ENCODE measurements at places on chromosomes 1 and 21.
A peak's percentile ranks its signal among the peaks of the same experiment; 100 is the strongest.

GRCh38 chr1:197598935-197599334 lies 176.3 kb downstream of the DENND1B start:
- DNase-seq: no peak

DNA sequence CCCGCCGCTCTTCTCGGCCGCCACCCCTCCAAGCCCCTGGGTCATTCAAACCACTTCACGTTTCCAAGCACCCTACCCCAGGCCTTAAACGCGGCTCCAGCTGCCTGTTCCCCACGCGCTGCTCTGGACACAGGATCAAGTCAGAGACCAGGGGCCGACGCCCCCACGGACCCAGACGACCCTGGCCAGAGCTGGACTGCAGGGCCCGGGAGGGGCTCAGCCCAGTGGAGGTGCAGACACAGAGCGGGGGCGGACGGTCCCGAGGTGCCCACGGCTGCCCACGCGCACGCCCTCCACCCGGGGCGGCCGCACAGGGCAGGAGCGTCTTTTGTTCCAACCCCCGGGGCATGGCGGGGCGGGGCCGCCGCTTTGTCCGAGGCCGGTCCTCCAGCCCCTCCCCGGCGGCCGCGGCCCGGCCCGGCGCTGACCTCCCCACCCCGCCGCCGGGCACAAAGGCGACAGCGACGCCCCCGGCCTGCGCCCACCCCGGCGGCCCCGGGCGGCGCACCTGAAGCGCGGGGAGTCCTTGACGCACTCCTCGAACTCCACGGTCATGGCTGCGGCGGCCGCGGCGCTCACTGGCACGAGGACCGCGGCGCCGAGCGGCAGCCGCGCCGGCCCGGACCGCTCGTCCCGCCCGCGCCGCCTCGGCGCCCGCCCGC lies 338 bp downstream of the ACAP3 start:
- DNase-seq: no peak

DNA sequence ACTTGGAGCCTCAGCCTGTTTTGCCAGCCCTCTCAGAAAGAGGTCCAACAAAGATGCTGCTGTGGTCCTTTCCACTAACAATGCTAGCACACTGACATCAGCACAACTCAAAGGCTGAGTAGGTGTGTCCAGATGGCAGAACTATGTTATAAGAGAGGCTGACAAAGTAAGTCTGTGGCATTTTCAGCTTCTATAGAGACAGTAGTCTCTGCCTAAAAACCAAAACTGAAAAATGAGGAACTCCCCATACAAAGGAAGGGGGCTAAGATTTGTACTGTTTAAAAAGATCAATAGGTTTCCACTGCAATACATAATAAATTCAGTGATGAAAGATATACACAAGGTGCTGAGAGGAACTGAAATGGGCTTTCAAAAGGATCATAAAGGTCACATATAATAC lies 12.3 kb downstream of the ERO1B start:
- no peak for DNase-seq

GRCh38 chr1:65425697-65426096 lies 5.2 kb downstream of the LEPR start:
- peak; percentile 89 for DNase-seq

DNA sequence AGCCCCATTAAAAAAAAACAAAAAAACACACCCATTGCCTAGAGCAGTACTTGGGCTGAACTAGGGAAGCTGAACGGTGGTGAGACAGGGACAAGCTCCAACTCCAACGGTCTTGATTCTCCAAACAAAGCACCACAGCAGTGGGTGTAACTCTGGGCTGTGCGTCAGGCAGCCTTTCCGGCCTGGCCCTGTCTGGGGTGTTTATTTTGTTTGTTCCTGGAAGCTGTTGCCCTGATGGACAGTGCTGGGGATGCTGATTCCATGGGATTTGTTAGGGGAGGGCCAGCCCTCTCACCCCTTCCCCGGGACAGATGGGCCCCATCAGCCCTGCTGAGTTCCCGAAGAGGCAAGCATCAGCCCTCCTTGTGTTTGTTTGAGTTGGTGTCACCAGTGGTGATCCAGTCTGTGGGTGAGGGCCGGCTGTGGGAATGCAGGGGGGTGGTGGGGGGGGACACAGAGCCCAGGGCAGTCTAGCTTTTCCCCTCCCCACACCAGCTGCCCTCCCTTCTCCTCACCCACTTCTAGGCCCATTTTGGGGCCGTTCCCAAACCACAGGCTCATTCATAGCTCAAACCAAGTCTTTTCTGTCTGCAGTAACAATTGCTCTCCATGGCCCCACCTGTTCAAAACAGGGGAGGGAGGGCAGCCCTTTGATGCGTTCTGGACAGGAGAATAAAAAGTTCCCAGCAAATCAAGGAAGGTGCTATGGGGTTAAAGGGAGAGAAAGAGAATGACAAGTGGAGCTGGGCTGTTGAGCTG lies 4.5 kb downstream of the WNT2B start:
- DNase-seq: peak; percentile 68

DNA sequence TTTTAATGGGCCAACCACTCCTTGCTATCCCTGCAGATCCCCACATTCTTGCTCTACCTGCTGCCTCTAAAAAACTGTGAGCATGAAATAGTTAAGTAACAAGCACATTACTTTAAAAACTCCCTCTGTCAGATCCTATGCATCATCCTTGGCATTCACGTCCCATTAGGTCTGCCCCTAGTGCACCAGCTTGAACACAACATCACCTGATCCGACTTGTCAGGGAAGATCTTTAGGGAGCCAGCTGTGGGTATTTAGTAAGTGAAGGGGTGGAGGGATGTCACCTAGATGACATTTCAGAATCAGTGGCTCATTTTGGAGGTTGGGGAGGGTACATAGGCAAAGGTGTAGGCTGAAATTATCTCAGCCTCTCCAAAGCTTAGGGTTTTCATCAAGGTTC lies 33.5 kb downstream of the RXRG start:
- no peak for DNase-seq

DNA sequence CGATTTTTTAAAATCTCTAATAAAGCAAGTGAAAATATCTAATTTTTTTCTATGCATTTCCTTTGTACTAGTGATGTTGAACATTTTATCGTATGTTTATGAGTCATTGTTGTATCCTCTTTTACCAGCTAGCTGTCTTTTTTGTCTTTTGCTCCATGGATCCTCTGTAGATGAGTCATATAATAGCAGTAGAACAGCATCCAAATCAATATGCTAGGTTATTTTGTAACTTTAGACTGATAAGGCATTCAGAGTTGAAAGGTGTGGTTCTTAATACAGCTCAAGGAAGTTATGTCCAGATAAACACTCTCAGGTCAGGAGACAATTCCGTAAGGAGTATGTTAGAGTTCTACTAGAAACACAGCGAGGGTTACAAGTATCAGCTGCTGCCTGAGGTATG lies 31.9 kb downstream of the MAP10 start:
- DNase-seq: peak; percentile 49

- DNase-seq: peak; percentile 4
Measured at GRCh38 chr1:14300991-14301703, 297.3 kb upstream of the KAZN start.

DNA sequence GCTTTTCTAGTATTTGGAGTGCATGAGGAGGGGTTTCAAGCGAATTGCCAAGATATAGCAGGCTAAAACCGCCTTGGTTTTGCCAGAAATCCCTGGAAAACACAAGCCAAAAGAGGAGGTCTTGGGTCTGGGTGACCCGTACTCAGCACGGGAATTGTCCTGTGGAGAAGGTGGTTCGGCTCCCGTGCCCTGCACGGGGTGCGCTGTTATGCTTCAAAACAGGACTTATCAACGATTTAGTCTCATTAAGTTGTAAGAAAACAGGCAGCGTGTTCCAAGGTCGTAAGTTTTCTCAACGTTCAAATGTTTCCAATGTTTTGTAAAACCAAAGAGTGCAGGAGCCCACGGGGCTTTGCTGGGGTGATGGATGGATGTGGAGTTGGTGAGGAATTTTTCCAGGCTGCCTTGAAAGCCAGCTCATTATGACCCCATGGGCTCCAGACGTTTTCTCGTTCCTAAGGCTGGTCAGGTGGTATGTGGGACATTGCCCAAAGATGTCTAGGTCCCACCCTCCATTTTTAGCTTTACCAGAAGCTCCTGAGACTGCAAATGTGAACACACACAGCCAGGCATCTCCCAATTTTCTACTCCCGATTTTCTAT lies 75.4 kb upstream of the CLDN14 start:
- no peak for DNase-seq

GRCh38 chr1:15797614-15798390 lies 9.6 kb downstream of the UQCRHL start:
- peak; percentile 37 for DNase-seq

DNA sequence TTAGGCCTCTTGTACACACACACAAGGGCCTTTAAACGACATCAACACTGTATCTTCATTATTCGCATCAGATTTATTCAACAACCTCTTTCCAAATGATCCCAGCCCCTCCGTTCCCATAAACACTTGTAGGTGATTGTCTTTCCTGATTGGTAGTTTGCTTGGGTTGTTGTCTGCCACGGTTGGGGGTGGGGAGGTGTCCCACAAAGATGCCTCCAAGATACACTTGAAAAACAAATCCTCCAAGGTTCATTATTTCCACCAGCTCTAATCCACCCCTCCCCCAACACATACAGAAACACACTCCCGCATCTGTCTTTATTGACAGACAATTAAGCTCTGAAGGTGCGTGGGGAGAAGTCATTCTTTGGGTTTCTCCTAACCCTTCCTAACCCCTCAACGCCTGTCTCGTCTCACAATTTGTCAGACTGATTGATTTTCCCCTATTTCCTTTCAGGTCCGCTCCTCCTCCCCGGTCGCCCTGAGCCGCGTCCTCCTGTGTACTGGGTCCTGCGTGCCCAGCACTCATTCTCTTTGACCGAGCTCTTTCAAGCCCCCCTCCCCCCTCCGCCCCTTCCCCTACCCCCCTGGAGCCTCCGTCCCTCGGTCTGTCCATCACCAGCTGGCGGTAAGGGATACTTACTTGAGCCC lies 1.4 kb downstream of the WDR26 start:
- DNase-seq: peak; percentile 26

- DNase-seq: no peak
Measured at GRCh38 chr1:54342742-54343687, 63.2 kb downstream of the SSBP3 start.

DNA sequence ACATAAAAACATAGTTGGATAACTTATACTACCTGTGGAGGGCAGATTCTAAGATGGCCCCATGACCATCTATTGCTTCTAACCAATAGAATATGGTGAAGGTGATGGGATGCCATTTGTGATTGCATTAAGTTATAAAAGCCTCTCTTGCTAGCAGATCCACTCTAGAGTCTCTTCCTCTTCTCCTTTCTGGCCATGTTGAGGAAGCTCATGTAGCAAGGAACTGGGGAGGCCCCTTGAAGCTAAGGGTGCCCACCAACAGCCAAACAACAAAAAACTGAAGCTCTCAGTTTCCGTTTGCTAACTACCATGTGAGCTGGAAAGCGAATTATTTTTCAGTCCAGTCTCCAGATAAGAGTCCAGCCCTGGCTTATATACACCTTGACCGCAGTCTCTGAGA lies 16.0 kb upstream of the AGO1 start:
- DNase-seq: no peak

GRCh38 chr1:22290611-22291010 lies 147.7 kb upstream of the WNT4 start:
- no peak for DNase-seq

GRCh38 chr1:89917353-89917752 lies 77.6 kb upstream of the ZNF326 start:
- DNase-seq: no peak

DNA sequence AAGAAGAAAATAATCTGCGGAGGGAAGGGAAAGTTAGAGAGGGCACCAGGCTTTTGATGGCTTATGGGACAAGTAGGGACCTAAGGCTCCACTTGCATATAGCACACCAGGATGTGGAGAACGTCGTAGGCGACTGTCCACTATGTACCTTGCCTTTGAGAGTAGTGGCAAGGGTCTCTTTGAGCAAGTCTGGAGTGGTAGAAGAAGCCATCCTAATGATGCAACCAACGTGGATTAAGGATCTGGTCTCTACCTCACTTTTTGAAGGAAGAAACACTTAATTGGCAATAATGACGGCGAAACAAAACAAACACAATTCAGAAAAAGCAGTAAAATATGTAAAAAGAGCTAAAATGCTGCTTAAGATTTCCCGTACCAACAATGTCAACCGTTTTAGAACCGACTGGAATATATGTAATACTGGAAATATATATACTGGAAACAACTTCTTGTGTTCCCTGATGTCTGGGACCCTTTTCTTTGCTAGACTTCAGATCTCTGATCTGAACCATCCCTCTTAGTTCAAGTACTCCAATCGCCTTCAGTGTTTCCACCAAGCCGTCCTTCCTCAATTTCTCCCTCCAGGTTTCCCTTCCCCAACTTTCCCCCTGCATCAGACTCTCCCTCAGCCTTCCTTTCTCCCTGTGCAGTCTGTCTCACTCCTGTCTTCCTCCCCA lies 821 bp upstream of the KHDRBS1 start:
- no peak for DNase-seq

- no peak for DNase-seq
Measured at GRCh38 chr21:41836166-41837015, 42.8 kb downstream of the PRDM15 start.

DNA sequence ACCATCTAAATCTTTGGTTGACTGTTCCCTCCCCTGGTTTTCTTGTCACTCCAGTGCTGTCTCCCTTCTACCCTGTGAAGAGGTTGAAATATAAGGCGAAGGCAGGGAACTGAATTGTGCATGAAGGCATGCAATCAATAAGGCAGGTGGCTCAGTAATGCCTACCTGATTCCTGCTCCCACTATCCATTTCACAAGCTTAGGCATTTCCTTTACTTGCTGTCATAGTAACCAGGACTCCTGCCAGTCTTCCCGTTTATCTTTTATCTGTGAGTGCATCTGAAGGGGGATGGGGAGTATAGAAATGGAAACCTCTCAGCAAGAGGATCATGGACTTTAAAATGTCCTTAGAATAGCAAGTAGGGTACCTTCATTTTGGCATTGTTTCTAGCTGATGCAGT lies 40.5 kb downstream of the MRPS6 start:
- DNase-seq: no peak

- DNase-seq: peak; percentile 25
Measured at GRCh38 chr1:237677979-237678378, 212.7 kb downstream of the ZP4 start.

DNA sequence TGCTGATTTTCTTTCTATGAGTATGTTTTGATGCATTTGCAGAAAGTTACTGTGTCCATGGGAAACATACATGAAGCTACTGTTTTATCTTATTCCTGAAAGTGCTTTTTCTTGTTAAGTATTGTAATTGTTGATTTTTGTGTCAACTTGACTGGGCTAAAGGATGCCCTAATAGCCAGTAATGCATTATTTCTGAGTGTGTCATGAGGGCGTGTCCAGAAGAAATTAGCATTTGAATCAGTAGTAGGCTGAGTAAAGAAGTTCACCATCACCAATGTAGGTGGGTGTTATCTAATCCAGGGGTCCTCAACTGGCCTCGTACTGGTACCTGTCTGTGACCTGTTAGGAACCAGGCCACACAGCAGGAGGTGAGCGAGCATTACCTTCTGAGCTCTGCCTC lies 760.2 kb downstream of the PLA2G4A start:
- DNase-seq: no peak

DNA sequence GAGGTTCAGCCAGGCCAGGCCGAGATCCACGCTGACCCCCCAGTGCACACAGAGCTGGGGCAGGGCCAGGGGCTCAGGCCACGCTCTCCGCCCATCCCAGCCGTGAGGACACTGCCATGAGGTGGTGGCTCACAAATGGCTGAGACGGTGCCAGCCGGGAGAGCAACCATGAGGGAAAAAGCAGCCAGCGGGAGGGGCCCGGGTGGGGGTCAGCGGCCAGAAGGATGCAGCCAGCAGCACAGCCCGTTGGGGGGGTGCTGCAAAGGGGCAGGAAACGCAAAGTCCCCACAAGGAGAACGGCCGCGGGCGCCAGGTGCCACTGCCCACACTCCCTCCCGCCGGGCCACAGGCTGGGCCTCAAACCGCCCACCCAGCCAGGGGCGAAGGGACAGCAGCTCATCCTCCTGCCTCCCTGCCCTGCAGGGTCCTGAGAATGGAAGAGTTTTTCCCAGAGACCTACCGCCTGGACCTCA lies 8.3 kb downstream of the TTLL10 start:
- no peak for DNase-seq
